ENCODE measurements at places on chromosomes 11 and 22. TPM values are rescaled to one million over a fixed set of nuclear protein-coding genes. Genes with fewer than 3 reads are reported as not detected.

GRCh38 chr11:10528121-10528520, 12.9 kb downstream of the RNF141 start:
- no peak overlapping the region for H3K27ac ChIP-seq
- DNase-seq: no peak
- H3K27me3 ChIP-seq: no peaks in the 10 kb centered on the region
- peaks cover 2% of the 10 kb centered on the region for H3K36me3 ChIP-seq

DNA sequence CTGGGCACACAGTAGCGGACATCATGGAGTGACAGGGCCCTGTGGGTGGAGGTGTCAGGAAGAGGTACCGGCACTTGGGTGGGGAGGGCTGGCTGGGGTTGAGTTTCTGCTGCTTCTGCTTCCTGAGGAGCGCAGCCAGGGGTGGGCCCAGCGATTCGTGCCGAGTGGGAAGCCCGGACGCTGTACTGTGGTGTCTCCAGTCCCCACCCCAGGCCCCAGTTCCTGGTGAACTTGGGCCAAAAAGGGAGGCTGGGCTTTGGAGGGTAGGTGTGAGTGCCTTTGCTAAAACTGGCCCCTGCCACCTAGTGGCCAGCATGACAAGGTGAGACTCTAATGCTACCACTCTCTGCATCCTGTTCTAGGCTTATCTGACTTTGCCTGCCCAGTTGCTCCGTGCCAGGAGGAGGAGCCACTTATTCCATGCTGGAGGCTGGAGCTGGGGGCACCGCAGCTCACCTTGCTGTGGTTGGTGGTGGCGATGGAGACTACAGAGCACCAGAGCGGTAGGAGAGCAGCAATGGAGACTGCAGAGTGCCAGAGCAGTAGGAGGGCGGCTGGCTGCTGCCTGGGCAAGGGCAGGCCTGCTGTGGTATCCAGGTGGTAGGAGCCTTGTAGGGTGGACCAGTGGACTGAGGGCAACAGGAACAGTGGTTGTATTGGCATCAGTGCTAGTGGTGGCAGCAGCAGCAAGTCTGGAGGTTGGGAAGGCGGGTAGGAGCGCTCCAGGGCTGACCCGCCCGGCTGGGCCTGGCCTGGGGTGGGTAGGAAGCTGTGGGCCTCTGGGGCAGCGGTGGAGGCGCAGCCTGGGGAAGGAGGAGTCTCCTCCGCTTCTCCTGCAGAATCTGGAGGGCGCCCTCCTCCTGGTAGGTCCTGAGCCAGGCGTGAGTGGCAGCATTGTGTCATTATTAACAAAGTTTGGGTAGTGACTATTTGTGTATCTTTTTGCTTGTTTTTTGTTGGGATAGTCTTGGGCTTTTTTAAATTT, 2.2 kb upstream of the RFPL2 start:
- peaks cover 15% of the 10 kb centered on the region for H3K4me1 ChIP-seq
- no peak overlapping the region for H3K27ac ChIP-seq
- no peak overlapping the region for H3K4me3 ChIP-seq
- no peaks in the 10 kb centered on the region for H3K36me3 ChIP-seq

GRCh38 chr11:14614091-14614622, 29.4 kb upstream of the PDE3B start:
- H3K4me3 ChIP-seq: no peak overlapping the region
- H3K36me3 ChIP-seq: no peaks in the 10 kb centered on the region
- no peak overlapping the region for H3K27ac ChIP-seq
- DNase-seq: no peak
- H3K4me1 ChIP-seq: no peaks in the 10 kb centered on the region

DNA sequence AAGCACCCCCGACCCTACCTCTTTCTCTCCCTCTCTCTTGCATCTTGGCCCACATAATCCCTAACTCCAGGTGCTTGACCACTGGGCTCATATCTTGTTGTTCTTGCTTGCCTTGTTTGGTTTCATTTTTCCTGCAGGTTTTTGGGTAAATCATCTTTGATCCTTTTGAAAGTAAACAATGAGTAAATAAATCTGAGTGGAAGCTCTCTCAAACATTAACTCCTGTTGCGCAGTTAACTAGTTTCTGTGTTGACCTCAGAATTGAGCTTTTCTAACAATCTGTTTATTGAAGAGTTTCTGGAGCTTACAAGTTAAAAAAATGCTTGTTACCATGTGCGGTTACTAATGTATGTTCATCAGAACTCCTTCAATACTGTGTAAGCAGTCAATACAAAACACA, 38.8 kb upstream of the MICAL2 start:
- H3K36me3 ChIP-seq: no peaks in the 10 kb centered on the region
- peaks cover 6% of the 10 kb centered on the region for H3K4me1 ChIP-seq
- no peak for DNase-seq
- H3K4me3 ChIP-seq: no peak overlapping the region

DNA sequence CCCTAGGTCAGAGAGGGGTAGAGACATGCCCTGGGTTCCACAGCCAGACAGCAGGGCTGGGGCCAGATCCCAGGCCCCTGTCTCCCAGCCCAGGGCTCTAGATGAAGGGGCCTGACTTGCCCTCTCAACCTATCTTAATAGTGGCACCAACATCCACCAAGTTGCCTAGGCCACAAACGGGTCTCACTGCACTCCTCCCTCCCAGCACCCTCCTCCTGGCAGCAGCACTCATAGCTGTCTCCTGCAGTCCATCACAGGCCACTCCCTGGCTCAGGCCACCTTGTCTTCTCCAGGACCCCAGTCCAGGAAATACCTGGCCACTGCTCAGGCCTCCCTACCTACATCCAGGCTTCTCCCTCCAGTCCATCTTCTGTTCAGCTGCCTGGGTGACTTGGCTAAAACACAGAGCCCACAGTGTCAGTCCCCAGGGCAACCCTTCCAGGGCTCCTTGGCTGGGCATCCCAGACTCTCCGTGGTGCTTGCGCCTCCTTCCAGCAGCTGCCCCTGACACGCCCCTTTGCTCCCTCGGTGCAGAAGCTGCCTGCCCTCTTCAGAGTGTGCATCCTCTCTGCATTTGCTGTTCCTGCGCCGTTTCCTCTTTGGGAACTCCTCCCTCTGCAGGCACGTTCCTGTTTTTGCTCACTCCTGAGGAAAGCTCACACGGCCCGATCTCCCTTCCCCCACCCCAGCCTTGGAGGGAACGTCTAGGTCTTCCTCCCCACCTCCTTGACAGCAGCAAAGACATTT, 40.5 kb downstream of the LRRC32 start:
- DNase-seq: no peak
- no peaks in the 10 kb centered on the region for H3K36me3 ChIP-seq
- no peaks in the 10 kb centered on the region for H3K27me3 ChIP-seq
- H3K4me1 ChIP-seq: no peaks in the 10 kb centered on the region
- no peak overlapping the region for H3K4me3 ChIP-seq

BBS1 gene
- total RNA-seq: 19.1 TPM

LARGE1 gene
- 69.5 TPM for total RNA-seq

DNA sequence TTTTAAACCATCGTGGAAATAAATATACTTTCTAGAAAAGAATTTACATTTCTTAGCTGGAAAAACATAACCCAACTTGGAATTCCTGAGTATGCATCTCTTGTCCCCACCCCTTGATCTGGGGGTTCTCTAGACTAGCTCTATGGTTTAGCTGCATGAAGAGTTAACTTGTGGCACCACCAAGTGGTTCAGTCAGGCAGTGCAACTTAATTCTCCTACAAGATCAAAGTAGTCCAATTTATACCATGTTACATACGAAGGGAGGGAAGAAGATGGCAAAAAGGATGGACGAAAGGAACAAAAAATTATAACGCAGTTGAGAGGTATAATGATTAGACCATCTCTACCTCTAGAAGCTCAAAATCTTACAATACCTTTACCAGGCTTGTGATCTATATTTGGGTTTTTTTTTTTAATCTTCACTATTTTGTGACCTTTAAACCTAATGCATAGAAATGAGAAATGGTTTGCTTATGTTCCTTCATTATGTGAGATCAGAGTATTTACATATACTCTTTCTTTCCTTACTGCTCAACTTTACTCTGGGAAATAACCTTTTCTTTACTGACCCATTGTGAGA, 28.5 kb upstream of the ALKBH3 start:
- no peak overlapping the region for H3K27ac ChIP-seq
- H3K4me1 ChIP-seq: 0 out of 2 replicates have a peak, but pooled peaks cover 2% of the 10 kb centered on the region
- no peak overlapping the region for H3K4me3 ChIP-seq
- no peaks in the 10 kb centered on the region for H3K27me3 ChIP-seq
- DNase-seq: peak; percentile 79
- H3K36me3 ChIP-seq: 0 out of 2 replicates have a peak, but pooled peaks cover 2% of the 10 kb centered on the region

GRCh38 chr11:32186118-32186517, 95.2 kb downstream of the RCN1 start:
- no peak for DNase-seq
- no peaks in the 10 kb centered on the region for H3K27me3 ChIP-seq
- no peak overlapping the region for H3K4me3 ChIP-seq
- no peaks in the 10 kb centered on the region for H3K36me3 ChIP-seq

- H3K27ac ChIP-seq: no peak overlapping the region
- H3K4me1 ChIP-seq: peaks cover 3% of the 10 kb centered on the region
- no peaks in the 10 kb centered on the region for H3K27me3 ChIP-seq
- no peak for DNase-seq
- H3K36me3 ChIP-seq: no peaks in the 10 kb centered on the region
- no peak overlapping the region for H3K4me3 ChIP-seq
Observed at GRCh38 chr11:58930926-58931325, 8.4 kb upstream of the GLYATL1 start.

ENTHD1 gene
- total RNA-seq: not detected

CREB3L1 gene
- 13.7 TPM for total RNA-seq
